T-helper 1 cell (primary cell): ENCODE measurements at places on chromosomes 16 and 17.

DNA sequence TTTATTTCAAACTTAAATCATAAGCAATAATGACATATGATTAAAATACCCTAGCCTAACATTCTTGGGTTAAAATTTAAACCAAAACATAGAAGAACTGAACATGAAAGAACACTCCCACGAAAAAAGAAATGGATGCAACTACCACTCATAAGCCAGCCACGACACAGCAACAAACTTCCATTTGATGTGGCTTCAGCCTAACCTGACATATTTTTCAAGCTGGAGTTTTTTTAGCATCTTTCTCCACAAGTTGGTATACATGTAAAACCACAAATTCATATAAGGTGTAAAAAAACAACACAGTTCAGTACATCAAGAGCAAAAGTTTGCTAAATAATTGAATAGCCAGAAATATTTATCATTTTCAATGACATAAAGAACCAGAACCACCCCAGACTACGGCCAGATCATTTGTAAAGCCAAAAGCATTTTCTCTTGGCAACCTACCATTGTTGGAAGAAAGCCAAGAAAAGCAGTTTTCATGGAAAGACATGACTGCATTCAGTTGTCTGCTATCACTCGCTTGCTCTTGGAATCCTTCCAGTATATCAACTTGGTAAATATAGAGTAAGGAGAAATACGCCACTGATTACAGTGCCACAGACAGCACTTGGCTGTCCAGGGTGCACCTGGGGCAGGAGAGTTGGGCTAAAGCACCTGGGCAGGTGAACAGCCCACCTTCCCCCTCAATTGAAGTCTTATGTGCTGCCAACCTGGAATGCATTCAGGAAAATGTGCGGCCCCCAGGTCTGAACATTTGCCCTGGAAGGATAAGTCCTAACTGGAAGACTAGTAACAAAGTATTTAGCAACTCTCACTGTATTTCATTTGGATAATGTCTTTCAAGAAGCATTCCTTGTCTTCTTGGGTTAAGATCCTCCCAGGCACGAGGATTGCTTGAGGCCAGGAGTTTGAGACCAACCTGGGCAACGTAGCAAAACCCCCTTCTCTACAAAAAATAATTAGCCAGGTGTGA lies 60.5 kb downstream of the CREBBP start:
- no peak for DNase-seq

GRCh38 chr16:67801883-67802282 lies 4.5 kb downstream of the RANBP10 start:
- DNase-seq = no peak

- DNase-seq = no peak
Measured at GRCh38 chr17:36459601-36460000, 26.9 kb upstream of the ZNHIT3 start.

GRCh38 chr17:67594115-67594880 lies 123.4 kb upstream of the NOL11 start:
- no peak for DNase-seq

GRCh38 chr16:86854058-86854621 lies 275.8 kb downstream of the FOXL1 start:
- DNase-seq = no peak

DNA sequence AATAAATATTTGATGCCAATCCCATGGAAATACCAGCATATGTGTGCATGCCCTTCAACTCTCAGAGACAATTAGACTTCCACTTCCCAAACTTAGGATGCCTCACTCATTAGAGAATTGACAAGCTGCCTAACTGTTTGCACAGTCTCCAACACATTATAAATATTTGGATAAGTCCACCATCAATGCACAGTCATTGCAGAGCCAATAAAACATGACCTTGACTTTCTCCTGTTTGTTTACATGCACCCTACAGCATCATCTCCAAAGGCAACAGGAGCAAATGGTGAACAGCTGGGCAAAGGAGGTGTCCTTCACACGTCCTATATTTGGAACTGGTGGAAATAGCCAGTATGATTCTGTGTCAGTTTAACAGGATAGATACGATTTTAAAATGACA lies 804.4 kb upstream of the RBFOX1 start:
- no peak for DNase-seq

DNA sequence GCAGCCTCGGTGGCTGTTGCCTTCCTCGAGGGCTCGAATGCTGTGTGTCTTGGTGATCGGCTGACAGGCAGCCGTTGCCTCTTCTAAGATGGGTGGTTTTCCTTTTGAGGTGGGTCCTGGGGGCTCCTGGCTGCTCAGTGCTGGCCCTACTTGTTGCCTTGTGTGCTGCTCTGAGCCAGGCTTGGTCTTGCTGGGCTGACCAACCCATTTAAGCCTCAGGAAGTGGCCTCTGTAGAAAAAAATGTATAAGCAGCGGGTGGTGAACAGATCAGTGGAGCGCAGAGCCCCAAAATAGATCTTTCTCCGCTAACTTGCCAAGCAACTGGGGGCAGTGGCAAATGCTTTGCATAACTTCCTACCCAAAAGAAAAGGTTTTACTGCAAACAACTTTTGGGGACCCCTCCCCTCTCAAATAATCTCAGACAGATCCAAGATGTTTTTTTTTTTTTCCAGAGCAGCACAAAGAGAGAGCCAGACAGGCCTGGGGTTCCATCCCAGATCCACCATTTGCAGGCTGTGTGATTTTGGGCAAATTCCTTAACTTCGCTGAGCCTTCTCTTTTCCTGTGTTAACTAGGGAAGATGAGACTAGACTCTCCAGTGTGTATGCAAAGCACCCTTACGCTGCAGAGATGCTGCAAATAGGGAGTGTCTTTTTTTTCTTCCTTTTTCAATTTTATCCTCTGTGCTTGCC lies 42.5 kb downstream of the PLCG2 start:
- DNase-seq = no peak

- DNase-seq = no peak
Measured at GRCh38 chr16:61654962-61655361, 381.3 kb downstream of the CDH8 start.

GRCh38 chr17:5331506-5331905 lies 49.4 kb downstream of the RABEP1 start:
- no peak for DNase-seq

GRCh38 chr17:78678222-78678557 lies 101.0 kb upstream of the DNAH17 start:
- DNase-seq = no peak

- DNase-seq = no peak
Measured at GRCh38 chr17:77889135-77889505, 69.4 kb upstream of the TNRC6C start.

- DNase-seq = no peak
Measured at GRCh38 chr17:7423679-7424078, 1.7 kb upstream of the SPEM2 start.

DNA sequence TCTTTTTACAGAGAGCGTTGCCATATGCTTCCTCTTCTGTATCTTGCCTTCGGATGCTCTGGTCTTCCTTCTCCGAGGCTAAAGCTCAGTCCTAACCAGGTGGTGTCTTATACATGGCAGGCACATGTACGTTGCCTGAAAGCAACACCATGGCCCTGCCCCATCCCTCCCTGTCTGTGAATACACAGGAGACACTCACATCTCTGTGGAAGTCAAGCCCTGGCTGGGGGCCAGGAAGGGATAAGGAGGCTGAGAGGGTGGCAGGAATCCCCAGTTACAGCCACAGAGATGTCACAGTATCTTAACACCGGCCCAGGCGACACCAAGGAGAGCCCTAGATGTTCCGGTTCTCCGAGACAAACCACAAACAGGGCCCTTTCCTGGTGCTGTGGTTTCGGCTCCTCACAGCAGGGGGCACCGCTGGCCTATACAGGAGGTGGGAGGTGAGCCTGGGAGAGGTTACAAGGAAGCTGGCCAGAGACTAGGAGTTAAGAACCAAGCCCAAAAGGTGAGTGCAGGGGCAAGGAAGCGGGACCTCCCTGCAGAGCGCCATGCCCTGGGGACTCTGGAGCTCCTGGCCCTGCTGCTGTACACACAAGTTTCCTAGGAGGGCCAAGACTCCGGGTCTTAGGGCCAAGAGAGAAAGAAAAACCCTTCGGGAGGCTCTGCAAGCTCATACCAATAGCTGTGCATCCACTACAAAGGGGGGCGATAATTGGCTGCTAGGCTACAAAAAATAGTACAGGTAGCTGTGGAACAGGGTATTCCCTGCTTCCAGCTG lies 41.7 kb downstream of the SRL start:
- DNase-seq = no peak

DNA sequence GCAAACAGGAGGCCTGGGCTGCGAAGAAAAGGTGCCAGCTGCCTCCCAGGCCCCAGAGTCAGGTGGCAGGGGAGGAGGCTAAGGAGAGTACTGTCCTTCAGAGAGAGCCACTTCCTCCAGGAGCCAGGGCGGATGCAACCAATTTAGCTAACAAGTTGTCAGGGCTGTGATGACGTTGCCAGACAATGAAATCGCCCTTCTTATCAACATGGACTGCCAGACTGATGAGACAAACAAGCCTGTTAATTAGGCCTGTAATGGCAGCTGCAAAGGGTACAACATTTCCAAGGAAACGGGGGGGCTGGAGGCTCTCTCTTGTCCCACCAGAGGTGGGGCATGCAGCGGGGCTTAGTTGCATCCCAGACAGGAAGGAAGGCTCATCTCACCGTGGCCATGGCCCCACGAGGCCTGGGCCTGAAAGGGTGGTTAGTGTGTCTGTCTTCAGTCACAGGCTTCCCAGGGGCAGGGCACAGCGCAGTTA lies 111.8 kb downstream of the SDK2 start:
- no peak for DNase-seq

DNA sequence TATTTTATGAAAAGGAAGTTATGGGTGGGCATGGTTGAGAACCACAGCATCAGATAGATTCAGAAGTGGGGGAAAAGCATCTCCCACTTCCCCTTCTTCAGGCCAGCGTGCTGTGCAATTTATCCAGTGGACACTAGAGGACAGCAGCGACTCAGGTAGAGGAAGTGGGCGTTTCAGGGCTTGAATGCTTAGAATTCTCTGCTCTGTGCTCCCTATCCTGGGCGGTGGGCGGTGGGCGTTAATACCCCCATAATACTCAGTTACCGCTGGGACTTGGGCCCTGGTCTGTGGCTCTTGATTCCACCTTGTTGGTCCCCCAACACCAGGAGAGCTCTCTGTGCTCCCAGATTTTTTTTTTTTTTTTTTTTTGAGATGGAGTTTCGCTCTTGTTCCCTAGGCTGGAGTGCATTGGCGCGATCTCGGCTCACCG lies 3.7 kb upstream of the LYZL6 start:
- DNase-seq = peak; percentile 26

- no peak for DNase-seq
Measured at GRCh38 chr17:58557981-58558380, 43.5 kb upstream of the MTMR4 start.

GRCh38 chr16:3377917-3378316 lies 22.2 kb downstream of the OR2C1 start:
- DNase-seq = no peak

DNA sequence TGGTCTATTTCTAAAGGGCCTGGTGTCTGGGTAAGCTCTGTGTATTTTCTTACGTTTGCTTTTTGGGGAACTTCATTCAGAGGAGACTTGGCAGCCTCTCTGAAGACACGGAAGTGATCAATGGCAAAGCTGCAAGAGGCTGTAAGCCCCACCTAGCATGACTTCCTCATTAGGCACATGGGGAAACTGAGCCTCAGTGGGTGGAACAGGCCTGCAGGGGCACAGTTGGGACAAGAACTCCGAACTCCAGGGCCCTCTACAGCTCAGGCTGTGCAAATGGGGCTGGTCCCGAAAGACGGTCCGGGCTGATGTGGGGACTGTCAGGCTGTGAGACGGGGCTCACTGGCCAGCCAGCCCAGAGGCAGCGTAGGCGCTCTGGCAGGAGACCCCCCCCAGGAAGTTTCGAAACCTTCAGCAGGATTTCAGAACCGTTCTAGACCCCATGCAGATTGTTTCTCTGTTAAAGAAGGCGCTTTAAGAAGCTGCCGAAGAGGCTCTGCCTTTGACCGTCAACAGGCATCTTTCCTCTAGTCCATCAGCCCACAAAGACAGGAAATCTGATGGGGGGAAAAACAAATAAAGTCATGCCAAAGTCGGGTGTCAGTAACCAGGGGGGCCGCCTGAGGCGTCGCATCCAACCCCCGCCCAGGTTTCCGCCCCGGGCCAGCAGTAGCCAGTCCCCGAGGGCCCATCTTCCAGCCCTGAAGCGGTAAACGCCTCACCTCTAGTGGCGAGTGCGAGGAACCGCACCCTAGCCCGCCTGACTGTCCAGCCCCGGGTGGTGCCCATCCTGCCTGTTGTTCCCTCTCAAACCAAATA lies 79.8 kb upstream of the TBC1D3K start:
- peak; percentile 15 for DNase-seq

GRCh38 chr16:67244387-67245185 lies 2.7 kb downstream of the FHOD1 start:
- peak; percentile 62 for DNase-seq

DNA sequence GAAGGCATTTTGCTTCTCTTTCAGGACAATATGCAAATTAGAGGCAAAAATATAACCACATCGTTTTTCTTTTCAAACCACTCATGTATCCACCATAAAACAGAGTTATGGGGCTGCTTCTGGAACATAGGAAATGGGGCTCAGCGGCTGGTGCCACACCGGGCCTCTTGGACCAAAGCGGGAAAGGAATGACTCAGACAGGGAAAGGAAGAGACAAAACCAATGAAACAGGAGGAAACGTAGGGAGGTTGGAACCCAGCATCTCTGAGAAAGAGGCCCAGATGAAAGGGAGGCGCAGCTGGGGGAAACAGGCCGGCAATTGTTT lies 28.5 kb downstream of the CUEDC1 start:
- no peak for DNase-seq

DNA sequence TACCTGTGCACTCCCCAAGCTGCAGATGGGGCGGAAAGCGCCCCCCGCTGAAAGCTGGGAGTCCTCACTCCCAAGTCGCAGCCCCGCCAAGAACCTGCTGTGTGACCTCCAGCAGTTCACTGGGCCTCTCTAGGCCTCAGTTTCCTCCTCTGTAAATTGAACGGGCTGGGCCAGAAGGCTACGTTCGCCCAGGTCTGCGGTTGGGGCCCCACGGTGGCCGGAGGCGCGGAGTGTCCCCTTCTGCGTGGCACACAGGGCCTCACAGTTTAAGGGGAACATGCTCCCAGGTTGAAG lies 628 bp downstream of the GALK1 start:
- no peak for DNase-seq

- DNase-seq = no peak
Measured at GRCh38 chr16:10577305-10578202, 2.8 kb downstream of the EMP2 start.

GRCh38 chr17:13851889-13852288 lies 217.4 kb upstream of the COX10 start:
- no peak for DNase-seq

- DNase-seq = no peak
Measured at GRCh38 chr17:47929218-47930000, 12.0 kb upstream of the PNPO start.

DNA sequence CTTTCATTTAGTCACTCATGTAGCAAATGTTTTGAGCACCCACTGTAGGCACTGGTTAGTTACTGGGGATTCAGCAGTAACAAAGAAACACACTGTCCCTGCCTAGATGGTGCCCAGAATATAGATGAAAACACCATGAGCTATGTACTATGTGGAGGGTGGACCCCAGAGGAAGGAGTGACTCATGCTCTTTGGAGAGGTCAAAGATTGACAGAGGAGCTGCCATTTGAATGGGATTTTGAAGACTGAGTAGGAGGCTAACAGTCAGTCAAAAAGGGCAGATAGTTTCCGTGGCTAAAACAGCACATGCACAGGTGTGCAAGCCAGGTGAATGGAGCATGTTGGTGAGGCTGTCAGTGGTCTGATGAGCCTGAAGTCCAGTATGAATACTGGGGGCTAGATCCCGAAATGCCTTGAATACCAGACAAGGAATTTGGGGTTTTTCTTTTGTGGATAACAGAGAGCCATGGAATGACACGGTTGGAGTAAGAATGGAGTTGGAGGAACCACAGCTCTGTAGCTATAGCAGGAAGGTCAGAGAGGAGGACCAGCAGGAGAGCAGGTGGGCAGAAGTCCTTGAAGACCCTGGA lies 6.1 kb downstream of the IL21R start:
- no peak for DNase-seq
